ENCODE measurements at places on chromosomes 1 and 21. TPM values are rescaled to one million over a fixed set of nuclear protein-coding genes. Genes with fewer than 3 reads are reported as not detected.

Gene SNAPIN
- 37.9 TPM for total RNA-seq

- peak overlapping the region; percentile 82 for H3K4me3 ChIP-seq
- peaks cover 51% of the 10 kb centered on the region for H3K4me1 ChIP-seq
- no peaks in the 10 kb centered on the region for H3K27me3 ChIP-seq
- peaks cover 5% of the 10 kb centered on the region for H3K36me3 ChIP-seq
Observed at GRCh38 chr21:34932233-34932632, 116.9 kb downstream of the RUNX1 start.

- no peaks in the 10 kb centered on the region for H3K4me1 ChIP-seq
- no peak overlapping the region for H3K4me3 ChIP-seq
- no peak overlapping the region for H3K27ac ChIP-seq
- H3K27me3 ChIP-seq, result no peaks in the 10 kb centered on the region
- H3K36me3 ChIP-seq, result no peaks in the 10 kb centered on the region
Observed at GRCh38 chr1:165182975-165183374, 173.5 kb downstream of the LMX1A start.

- H3K4me1 ChIP-seq, result no peaks in the 10 kb centered on the region
- H3K27me3 ChIP-seq, result no peaks in the 10 kb centered on the region
- no peaks in the 10 kb centered on the region for H3K36me3 ChIP-seq
- DNase-seq, result no peak
- H3K27ac ChIP-seq, result no peak overlapping the region
- no peak overlapping the region for H3K4me3 ChIP-seq
Observed at GRCh38 chr1:107748531-107748930, 216.4 kb downstream of the VAV3 start.

DNA sequence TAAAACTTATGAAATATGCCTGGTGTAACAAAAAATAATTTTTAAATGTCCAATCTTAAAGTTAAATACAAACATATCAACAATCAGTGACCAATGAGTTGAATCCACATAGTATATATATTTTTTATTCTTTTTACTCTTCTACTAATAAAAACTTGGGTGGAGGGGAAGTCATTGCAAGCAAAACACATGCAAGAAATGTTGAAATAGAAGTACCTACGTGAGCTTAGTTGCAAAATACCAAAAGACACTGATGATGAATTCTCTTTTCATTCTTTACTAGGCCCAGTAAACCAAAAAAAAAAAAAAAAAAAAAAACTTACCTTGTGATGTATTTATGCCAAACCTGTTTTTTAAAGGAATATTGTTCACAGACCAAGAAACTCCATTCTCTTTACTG, 26.4 kb upstream of the PLA2G4A start:
- H3K27me3 ChIP-seq, result no peaks in the 10 kb centered on the region
- DNase-seq, result no peak
- H3K27ac ChIP-seq, result no peak overlapping the region
